ENCODE measurements at places on chromosomes 11 and 22.
A peak's percentile ranks its signal among the peaks of the same experiment; 100 is the strongest.

DNA sequence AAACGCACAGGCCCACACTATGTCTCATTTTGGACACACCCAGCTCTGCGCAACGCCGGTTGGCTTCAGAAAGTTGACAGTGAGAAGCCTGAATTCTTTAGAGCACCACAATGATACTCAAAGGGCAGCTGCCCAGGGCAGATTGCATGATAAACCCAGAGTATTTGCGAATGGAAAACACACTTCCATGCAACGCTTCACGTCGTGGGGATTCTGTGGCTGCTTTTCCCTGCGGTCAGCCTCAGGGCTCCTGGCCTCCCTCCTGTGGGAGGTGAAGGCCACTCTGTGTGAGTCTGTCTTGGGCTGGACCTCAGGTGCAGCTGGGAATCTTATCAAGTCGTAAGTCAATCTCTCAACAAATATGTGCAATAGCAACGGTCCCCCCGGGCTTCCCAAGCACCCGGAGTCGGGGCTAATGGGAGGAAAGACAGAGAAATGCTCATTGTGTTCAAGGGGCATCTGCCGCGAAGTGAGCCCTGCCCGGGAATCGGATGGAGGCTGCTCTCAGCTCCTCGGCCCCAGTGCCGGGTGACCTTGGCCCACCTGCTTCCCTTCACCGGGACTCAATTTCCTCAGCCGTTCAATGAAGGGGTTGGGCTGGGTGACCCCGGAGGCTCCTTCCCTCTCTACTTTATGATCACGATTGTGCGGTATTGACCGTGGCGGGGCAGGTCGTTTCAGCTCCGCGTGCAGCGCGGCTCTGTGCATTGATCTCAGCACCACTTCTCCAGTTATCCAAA, 623.6 kb downstream of the BRD1 start:
- DNase-seq = no peak

GRCh38 chr11:2898366-2899079, 12.9 kb upstream of the CDKN1C start:
- DNase-seq = peak; percentile 58

- DNase-seq = no peak
Observed at GRCh38 chr11:63933459-63933858, 5.3 kb upstream of the NAA40 start.

GRCh38 chr11:62394825-62395538, 23.9 kb upstream of the SCGB1A1 start:
- peak; percentile 31 for DNase-seq

DNA sequence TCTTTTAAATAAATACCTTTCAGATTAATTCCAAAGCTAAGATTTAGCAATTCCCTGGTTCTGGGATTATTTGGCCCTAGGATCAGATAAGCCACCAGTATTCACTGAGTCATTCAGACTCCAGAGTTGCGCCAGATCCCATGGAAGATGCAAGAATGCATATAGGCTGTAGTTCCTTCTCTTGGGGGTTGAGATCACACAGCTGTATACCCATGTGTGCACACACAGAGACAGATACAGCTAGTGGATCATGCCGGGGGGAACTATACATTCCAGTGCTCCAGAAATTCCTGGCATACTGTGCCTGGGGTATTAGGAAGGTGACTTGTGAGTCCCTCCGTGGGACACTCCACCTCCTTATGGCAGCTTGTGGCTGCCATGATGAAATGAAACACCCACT, 75.4 kb downstream of the ZBTB16 start:
- no peak for DNase-seq

DNA sequence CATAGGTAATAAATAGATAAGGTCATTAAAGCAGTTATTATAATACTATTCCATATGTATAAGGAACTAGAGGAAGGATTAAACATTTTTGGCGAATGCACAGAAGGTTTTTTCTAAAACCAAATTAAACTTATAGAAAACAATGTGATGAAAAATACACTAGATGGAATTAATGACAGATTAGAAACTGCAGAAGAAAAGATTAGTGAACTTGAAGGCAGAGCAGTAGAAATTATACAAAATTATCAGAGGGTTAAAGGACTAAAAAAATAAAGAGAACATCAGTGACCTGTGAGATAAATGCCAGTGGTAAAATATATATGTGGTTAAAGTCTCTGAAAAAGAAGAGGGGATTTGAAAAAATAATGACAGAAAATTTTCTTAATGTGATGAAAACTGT, 74.0 kb downstream of the IGLL5 start:
- no peak for DNase-seq

- no peak for DNase-seq
Observed at GRCh38 chr11:82771781-82772180, 38.1 kb upstream of the FAM181B start.

- DNase-seq = no peak
Observed at GRCh38 chr22:19818324-19819207, 36.1 kb downstream of the GNB1L start.

DNA sequence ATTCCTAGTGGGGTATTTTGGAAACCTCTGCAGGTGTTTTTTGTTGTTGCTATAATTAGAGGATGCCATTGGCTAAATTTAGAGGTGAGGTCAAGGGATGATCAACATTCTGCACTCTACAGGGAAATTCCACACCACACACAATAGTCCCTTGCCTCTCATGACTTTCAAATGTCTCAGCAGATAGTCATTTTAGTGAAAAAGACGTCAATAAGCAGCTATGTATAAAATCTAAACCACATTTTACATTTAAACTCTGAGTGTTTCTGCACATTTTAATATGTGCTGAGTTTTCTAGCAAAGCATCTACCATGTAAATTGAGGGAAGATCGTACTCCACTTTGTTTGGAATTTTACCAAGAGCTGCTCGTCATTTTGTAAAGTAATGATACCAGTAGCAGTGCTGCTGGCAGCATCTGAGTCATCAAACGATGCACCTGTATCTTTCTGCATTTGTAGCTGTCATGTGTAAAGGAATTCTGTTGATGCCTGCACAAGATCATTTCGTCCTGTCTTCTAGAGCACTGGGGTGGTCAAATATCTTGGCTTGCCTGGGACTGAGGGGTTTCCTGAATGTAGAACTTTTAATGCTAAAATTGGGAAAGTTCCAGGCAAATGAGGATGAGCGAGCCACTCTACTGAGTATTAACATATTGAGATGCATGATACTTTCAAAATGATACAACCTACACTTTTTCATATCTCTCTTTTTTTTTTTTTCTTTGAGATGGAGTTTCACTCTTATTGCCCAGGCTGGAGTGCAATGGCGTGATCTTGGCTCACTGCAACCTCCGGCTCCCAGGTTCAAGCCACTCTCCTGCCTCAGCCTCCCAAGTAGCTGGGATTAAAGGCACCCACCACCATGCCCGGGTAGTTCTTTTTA, 414.5 kb upstream of the SYN3 start:
- peak; percentile 12 for DNase-seq

DNA sequence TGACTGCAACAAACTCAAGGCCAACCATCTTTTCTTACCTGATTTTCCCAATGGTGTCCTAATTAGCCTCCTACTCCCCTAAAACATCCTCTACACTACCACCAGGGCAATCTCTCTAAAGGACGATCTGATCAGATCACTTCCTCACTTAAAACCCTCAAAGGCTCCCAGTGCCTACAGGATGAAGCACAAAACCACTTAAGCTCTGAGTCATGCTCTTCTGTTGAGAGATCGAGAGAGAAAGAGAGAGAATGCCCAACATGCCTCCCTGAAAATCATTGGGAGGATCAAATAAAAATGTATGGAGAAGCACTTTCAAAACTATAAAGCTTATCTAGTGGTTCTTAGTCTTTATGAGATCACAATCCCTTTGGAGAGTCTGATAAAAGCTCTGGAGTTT, 171.1 kb downstream of the CADM1 start:
- DNase-seq = peak; percentile 28

DNA sequence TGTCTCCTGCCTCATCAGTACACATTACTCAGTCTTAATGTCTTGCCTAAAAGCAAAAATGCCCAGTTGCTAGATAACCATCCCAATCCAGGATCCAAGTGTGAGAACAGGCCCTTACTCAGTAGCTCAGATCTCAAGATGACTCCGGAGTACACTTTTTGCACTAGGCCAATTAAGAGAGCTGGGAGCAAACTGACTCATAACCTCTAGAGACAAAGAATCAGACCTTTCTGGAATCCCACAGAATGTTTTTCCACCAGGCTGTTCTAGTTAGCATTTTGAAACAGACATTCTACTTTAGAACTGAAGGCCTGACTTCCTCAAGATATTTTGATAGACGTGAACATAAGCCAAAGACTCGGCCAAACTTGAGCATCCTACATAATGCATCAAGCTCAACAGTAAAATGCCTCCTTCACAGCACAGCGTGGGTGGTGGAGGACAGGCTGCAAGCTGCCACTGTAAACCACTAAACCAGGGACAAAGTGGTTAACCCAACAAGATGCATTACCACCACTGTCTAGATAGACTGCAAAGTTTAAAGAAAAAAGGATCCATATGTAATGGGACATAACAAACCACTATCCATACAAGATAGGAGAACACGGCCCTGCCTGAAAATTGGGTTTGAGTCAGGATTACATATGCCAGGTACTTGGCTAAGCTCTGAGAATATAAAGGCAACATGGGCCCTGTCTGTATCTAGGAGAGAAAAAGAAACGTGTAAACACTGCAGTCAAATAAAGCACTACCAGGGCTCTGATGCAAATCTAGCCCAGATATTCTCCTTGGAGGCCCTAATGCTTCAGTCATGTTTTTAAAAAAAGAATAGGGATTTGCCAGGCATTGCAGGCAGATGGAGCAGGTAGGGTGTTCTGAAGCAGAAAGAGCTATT, 48.3 kb downstream of the MYH9 start:
- DNase-seq = peak; percentile 62

- no peak for DNase-seq
Observed at GRCh38 chr11:104329078-104329665, 165.2 kb upstream of the PDGFD start.
